NCI-H69 (cell line): ENCODE measurements at places on chromosomes 6 and 20.

DNA sequence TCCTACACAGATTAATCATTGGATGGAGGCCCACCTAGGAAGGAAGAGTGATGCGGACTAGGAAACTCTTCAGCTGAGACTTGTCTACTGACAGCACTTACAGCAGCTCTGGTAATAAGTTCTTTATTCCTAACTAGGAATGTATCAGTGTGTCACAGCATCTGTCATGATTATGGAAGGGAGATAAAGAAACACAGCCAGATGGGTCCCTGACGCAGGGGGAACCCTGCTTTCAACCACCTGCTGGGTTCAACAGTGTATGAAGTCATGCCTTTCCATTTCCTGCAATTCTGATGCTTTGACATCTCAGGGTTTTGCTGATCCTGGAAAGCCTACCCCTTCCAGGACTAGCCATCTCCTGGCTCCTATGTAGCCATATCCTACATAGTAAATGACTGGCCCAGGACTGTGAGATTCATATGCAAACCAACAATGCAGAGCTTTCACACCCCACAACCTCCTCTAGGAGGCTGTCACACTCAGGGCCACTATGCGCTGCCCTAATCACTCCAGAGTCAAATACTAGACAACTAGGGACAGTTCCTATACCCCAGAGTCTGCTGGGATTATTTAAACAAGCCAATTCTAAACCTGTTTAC, 29.0 kb upstream of the MANEA start:
- peak; percentile 82 for DNase-seq

DNA sequence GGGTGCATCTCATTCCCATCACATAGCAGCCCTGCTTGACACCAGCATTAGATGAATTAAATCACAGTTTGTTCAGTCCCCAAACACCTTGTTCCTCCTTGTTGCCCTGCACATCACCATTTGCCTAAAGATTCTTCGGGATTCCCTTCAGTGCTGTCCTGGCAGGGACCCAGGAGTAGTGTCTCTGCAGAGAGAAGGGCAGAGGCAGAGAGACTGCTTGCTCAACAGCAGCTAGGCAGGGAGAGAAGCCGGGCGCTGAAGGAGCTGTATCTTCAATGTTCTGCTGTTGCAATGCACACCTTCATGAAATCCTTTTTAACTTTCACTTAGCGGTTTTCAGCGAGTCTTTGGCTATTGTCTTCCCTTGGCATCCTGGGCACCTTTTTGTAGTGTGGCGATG, 362.9 kb downstream of the FARS2 start:
- DNase-seq = no peak

DNA sequence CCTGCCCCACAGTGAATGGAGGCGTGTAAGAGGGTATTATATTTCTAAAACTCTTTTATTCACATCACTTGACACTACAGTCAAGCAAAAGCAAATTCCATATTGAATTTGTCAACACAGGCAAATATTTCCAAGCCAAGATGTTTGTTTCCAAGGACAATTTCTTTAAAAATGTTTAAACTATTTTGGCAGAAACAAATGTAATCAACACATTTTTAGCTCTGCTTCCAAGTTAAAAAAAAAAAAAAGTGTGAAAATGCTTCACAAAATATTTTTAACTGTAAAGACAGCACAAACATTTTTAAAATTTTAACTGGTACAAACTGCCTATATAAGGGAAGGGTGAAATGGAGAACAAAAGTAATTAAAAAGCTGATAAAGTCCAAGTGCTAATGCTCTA, 44.9 kb upstream of the DST start:
- peak; percentile 16 for DNase-seq

GRCh38 chr6:133236932-133237331, 4.2 kb upstream of the EYA4 start:
- no peak for DNase-seq
